Stimulated activated CD4-positive, alpha-beta T cell treated with anti-CD3 and anti-CD28 coated beads, TNF-alpha, amount 100 ng/mL, for 48 hours (primary cell): ENCODE measurements at places on chromosomes 11 and 22.

GRCh38 chr22:19678949-19679521 lies 35.3 kb upstream of the SEPTIN5 start:
- no peak for DNase-seq

DNA sequence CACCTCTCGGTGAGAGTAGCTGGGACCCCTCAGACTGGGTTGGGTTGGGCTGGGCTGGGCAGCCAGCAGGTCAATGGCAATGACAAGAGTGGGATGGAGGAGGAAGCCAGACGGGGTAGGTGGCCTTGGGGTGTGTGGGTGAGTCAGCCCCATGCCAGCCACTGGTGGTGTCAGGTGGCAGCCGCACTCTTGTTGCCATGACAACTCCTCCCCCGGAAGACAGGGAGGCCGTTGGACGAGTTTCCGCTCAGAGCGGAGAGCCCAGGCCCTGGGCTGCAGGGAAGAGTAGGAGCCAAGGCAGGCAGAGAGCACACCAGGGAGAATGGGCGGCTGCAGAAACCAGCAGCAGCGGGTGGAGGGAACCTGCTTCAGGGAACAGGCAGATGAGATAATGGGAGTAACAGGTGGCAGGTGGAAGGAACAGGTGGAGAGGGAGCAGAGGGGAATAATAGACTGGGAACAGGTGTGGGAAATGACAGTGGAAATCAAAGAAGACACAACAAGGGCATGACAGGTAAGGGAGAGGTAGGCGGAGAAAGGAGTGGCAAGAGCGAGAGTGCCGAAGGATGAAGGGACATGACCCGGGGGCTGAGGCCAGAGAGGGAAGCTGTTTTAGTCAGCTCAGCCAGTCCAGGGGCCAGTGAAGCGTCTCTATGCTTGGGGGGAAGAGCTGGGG lies 8.7 kb downstream of the SPTBN2 start:
- peak; percentile 40 for DNase-seq

- no peak for DNase-seq
These were observed 554 bp upstream of the NECTIN1 start for GRCh38 chr11:119729581-119729927.

- no peak for DNase-seq
These were observed 14.5 kb downstream of the CCDC157 start for GRCh38 chr22:30371321-30371720.

- no peak for DNase-seq
These were observed 30.5 kb upstream of the TTLL12 start for GRCh38 chr22:43217285-43218030.

DNA sequence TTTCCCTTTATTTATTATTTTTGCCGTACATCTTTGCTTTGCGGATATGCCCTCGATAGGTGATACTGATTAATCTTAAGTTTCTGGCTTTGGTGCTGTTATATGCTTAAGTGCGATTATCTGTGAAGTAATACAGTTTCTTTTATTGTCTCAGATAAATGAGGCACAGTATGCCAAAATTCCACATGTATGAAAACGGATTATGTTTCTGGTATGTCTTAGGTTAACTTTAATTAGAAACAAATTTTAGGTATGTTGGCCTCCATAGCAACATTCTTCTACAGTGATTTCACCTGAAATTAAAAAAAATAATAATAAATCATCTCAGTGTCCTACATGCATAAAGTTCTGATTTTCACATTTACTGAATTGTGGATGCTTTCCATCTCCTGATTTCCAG lies 119.2 kb downstream of the ARHGAP42 start:
- DNase-seq = no peak

GRCh38 chr22:40838486-40838885 lies 18.0 kb downstream of the ST13 start:
- no peak for DNase-seq

GRCh38 chr11:29305456-29306232 lies 711.2 kb downstream of the KCNA4 start:
- no peak for DNase-seq

DNA sequence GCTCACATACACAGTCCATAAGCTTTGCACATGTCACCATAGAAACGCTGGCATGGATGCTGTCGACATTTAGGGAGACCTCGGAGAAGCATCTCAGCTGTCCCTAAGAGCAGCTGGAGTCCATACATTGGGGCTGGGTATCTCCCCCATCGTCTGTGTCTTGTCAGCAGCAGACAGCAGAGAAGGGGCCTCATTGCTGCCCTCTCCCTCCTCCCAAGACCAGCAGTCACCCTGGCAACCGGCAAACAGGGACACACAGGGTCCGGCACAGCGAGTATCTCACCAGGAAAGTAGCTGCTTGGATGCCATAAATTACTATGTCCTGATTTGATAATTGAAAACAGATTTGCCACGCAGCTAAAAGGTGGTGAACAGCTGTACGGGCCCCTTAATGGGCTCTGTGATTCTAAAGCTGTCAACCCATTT lies 84.4 kb downstream of the CD44 start:
- no peak for DNase-seq

GRCh38 chr11:118634431-118635236 lies 27.2 kb downstream of the PHLDB1 start:
- DNase-seq = no peak

DNA sequence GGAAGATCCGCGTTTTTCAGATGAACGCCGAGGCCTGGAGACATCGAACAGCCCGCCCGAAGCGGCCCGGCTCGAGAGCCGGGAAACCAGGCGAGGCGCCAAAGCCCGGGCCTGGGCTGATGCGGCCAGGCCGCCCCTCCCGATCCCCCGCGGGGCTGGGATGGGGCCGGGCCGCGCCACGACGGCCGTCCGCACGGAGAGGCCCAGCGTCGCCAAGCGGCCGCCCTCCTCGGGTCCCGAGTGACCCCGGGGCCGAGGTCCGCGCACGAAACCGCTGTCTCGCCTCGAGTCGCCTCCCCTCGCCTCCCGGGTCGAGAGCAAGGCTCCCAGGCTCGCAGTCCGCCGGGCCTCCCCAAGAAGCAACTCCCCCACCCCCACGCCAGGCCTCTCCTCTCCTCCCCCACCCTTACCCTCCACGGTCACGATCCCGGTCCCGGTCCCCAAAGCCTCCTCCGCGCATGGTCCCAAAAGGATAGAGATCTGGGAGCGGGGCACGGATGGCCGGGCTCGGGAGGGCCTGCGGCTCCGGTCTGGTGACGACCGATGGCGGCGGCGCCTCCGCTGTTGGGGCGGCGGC lies 482 bp downstream of the DDX17 start:
- DNase-seq = peak; percentile 56

GRCh38 chr11:61904539-61905048 lies 12.8 kb downstream of the RAB3IL1 start:
- no peak for DNase-seq

- DNase-seq = no peak
These were observed 105.3 kb upstream of the E2F8 start for GRCh38 chr11:19345848-19346681.

DNA sequence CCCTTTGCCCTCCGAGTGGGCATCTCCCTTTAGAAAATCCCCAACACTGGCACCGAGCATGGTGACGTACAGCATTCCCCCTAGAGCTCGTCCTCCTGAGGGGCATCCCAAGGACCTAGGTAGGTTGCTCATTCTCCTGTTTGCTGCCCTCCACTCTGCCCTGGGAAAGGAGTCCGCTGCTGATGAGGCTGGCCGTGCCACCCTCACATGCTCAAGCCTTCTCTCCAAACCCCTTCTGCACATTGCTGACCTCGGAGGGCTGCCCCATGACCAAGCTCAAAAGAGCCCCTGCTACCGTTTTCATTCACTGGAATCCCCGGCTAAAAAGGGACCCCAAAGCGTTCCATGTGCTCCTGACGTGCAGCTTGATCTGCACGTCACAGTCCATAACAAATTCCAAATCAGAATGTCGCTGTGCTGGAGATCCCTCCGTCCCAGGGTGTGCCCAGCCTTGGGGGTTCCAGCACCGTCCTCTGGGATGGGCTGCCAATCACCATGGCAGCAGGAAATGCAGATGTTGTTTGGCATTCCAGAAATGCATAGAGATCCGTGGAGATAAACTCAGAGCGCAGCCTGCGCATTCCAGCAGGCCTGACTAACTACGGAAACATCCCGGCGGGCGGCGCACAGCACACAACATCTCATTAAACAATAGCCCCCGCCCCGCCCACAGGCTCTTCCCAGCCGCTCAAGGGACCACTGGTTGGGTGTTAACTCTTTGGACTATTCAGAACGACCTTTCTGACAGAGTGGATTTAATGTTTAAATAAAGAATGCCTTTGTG lies 26.3 kb upstream of the GNB1L start:
- no peak for DNase-seq

- DNase-seq = no peak
These were observed 8.0 kb downstream of the TIRAP start for GRCh38 chr11:126290887-126291286.

DNA sequence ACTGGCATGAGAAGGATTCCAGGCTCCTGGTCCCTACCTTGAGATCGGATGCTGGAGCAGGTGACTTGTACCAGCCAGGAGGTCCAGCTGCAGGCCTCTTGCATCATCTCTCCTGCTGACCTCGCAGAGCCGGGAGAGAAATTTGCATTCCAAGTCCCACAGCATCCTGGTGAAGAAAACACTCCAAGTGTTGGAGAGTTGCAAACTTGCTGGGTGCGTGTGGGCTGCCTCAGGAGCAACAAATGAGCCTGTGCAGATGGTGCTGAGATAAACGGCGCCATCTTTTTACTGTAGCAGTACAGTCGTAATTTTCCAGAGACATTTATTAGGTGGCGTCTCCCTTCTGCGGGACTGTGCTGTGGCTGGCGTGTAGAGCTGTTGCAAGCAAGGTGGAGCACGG lies 32.1 kb upstream of the ZBTB16 start:
- DNase-seq = no peak

GRCh38 chr22:40030026-40030757 lies 35.4 kb downstream of the FAM83F start:
- no peak for DNase-seq

- DNase-seq = no peak
These were observed 47.4 kb upstream of the B3GAT1 start for GRCh38 chr11:134459246-134460061.

DNA sequence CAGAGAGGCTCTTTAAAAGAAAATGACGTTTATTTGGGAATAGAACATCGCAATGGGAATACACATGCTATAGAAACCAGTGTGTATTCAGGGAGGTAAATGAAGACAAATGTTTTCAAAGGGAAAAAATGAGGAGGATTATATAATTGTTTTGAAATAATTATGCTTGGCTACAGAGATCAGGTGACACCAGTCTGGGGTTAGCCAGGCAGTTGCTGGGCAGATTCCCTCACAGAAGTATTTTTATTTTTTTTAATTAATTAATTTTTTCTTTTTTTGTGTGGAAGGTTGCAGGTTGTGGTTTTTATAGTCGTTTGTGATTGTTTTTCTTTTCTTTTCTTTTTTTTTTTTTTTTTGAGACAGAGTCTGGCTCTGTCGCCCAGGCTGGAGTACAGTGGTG lies 5.6 kb upstream of the STARD10 start:
- no peak for DNase-seq

DNA sequence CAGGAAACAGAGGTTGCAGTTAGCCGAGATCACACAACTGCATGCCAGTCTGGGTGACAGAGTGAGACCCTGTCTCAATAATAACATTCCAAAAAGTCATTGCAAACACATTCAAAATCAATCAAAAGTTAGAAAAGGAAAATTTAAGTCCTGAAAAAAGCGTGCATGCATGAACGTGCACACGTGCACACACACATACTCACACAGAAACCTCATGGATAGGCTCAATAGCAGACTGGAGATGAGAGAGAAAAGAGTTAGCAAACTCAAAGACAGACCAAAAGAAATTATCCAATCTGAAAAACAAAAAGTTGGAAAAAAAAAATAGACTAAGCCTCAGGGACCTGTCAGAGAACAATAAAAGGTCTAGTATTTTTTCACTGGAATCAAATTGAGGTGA lies 1005.6 kb downstream of the TBC1D22A start:
- DNase-seq = no peak

DNA sequence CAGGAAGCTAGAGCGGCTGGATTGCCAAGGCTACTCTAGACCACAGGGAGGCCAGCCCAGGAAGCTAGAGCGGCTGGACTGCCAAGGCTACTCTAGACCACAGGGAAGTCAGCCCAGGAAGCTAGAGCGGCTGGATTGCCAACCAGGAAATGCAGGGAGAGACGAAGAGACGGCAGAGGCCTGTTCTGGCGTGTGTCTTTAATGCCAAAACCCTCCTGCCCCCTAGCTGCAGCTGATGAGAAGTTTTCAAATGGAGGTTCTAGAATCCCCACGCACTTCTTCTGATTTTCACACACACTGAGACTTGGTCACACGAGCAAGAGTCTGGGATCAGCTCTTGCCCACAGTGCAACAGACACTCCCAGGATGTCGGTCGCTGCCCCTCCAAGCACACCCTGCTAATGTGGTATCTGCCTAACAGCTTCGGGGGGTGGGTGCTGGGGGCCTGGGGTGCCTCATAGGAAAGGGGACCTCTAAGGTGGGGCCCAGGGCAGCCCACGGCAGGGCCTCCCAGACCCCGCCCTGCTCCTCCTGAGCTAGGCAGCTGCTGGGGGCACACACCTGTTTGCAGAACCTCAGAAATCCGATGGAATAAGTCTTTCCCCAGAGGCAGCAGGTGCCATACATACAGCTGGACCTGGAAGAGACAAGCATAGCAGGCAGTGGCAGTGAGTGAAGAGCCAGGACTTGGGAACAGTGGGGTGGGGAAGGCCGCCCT lies 28.5 kb downstream of the MAFF start:
- no peak for DNase-seq

GRCh38 chr11:80638296-80638695 lies 1197.5 kb upstream of the TENM4 start:
- no peak for DNase-seq

GRCh38 chr11:15093432-15093831 lies 20.0 kb downstream of the CALCB start:
- DNase-seq = no peak

GRCh38 chr11:128917144-128917724 lies 25.4 kb downstream of the TP53AIP1 start:
- no peak for DNase-seq

DNA sequence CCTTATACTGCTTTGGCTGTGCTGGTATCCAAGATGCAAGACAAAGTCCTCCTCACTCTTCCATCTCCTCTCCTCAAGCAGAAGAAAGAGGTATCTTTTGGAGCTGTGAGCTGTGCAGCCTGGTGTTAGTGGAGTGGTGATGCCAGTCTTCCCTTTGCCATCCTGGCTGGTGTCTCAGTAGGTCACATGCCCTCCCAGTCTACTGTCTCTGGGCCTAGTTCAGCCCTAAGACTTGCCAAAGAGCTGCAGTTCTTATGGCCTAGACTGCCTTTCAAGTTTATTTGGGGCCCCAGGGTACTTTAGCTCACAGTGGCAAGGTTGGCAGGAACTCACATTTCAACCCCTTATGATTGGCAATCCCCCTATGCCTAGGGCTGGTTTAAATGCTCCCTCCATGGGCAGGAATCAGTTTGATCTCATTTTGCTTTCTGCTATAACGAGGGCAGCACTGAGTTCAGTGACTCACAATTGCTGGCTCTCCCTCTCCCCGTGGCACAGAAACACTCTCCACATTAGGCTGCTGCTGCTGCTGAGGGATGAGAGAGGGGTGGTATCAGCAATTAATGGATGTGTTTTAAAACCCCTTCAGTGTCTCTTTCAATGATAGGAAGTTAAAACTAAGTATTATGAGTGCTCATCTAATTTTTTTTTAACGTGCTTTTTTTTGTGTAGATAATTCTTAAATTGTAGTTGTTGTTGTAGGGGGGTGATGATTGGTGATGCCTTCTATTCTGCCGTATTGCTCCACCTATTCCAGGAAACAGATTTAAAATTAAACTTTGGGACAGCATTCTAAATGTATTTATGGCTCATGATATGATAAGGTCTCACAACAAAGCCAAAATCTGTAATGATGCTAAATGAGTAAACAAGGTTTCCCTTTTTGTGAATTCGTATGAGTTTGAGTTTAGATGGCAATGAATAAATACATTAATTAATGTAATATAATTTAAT lies 1295.0 kb downstream of the JRKL start:
- no peak for DNase-seq
